ENCODE measurements at places on chromosomes 11 and 22.

DNA sequence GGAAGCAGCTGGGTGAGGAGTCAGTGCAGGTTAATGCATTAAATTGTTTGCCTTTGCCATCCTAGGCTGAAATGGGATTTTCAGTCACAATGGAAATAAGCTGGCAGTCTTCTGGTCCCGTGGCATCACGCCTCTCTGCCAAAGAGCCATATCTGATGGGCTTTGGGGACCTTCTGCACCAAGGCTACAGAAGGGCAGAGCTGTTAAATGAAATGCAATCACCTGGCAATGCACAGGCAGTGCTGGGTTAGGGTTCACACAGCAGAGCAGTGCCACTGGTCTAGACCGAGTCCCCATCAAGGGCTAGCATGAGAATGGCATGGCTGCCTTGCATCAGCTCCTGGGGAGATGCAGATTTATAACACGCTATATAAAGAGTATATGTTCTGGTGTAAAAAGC, 749.2 kb downstream of the NTM start:
- no peak for DNase-seq

- no peak for DNase-seq
These were observed 51.4 kb downstream of the SHISAL1 start for GRCh38 chr22:44261164-44261860.

- DNase-seq: no peak
These were observed 79.7 kb upstream of the CARD18 start for GRCh38 chr11:105219269-105219668.

GRCh38 chr22:19902245-19902715, 39.3 kb upstream of the COMT start:
- no peak for DNase-seq

DNA sequence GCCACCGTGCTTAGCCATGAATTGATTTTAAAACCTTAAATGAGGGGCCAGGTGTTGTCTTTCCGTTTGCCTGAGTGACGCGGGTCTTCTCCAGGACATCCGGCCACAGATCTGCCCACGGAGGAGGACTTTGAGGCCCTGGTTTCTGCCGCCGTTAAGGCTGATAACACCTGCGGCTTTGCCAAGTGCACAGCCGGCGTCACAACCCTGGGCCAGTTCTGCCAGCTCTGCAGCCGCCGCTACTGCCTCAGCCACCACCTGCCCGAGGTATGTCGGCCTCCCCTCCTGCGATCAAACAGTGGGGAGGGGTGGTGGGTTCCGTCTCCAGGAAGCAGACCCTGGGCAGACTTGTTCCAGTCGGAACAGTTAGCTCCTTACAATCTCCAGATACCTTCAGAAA, 34.4 kb downstream of the IGHMBP2 start:
- no peak for DNase-seq

DNA sequence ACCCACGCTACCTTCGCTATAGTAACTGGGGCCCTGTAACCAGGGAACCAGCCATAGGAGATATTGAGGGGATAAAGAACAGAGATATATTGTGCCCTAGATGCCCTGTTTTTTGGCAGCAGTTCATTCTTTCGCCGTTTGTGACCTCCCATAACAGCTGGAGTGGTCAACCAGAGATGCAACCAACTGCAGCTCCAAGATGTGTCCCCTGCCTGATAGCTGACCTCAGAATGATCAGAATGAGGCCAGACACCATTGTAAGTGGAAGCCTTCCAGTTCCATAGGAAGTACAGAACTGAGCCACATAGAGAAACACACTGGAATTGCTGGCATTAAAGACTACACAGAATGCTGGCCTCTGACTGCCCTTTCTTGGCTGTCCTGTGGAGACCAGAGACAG, 39.2 kb downstream of the P4HA3 start:
- no peak for DNase-seq

GRCh38 chr11:116730601-116731000, 42.2 kb downstream of the BUD13 start:
- no peak for DNase-seq

- no peak for DNase-seq
These were observed 58.7 kb downstream of the ZNF280B start for GRCh38 chr22:22449819-22450218.

GRCh38 chr22:24008381-24009226, 2.5 kb upstream of the CABIN1 start:
- DNase-seq: no peak

GRCh38 chr11:71179877-71180605, 72.3 kb downstream of the SHANK2 start:
- no peak for DNase-seq

GRCh38 chr11:46075928-46076327, 45.3 kb downstream of the PHF21A start:
- DNase-seq: no peak

DNA sequence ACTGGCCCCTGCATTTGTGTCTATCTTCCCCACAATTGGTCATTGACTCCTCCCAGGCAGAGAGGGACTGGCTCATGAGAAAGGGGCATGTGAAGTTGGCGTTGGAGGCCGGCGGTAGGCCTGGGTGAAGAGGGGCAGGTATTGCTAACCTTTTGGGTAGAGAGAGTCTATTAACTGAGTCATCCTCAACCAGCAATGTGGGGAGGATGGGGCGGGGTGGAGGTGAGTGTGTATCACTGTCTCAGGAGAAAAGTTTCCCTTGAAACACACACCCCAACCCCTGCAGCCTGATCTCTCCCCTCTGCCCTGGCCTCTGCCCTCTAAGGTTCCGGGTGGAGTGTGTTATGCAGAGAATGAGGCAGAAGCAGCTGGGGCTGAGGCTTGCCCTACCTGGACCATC, 60.1 kb upstream of the PHF21B start:
- DNase-seq: no peak

GRCh38 chr22:22593964-22594656, 35.0 kb upstream of the PRAME start:
- DNase-seq: no peak

DNA sequence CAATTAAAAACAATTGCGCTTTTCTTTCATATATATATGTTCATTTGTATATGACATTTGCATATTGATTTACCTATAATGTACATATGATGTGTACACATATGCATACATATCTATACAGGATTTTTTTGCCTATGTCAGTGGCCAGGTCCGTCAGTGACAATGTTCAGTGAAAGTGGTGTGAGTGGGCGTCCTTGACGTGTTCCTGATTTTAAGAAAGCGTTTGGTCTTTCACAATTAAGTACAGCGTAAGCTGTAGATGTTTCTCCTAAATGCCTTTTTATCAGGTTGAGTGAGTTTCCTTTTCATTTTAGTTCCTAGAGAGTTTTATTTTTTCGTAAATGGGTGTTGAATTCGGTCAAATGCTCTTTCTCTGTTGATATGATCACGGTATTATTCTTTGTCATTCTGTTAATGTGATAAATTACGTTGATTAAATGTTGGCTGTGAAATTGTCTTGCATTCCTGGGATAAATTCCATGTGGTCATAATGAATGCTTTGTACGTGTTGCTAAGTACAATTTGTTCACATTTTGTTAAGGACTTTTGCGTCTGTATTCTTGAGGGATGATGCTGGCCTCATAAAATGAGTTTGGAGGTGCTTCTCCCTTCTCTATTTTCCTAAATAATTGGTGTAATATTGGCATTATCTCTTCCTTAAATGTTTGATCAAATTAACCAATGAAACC, 10.6 kb upstream of the GNB1L start:
- DNase-seq: no peak

GRCh38 chr22:43895986-43896645, 4.3 kb upstream of the PNPLA5 start:
- DNase-seq: no peak

DNA sequence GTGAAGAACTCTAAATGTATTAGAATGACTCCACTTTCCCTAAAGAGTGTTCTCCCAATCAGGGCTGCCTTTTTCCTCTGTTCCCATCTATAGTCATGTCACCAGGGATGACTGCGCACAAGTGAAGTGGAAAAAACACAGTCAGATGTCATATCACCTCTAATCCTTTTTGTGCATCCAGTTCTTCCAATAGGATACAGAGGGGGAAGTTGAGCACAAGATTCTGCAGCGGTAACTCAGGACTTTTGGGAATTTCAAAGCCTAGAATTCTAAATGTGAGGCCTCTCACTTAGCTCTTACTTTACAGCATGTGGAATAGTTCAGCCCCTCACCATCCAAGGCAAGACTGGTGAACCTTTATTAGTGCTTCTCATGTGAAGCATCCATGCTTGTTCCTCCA, 602.6 kb downstream of the NTM start:
- DNase-seq: no peak

DNA sequence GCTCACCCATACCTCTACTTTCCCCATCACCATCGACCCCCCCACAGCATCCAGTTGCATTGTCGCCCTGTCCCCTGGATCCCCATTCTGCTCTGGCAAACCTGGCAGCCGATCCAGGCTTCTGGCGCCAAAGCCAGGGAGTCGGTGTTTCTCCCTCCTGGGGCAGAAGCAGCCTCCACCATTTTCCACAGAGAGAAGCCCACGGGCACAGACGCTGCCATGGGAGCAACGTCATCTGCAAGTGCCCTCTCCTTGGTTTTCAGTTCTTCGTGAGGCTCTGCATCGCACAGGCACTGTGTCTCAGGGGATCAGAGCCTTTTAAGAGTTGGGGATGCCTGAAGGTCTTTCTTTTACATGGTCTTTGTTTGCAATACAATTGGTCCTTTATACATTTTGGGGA, 2.3 kb downstream of the YPEL4 start:
- DNase-seq: no peak

DNA sequence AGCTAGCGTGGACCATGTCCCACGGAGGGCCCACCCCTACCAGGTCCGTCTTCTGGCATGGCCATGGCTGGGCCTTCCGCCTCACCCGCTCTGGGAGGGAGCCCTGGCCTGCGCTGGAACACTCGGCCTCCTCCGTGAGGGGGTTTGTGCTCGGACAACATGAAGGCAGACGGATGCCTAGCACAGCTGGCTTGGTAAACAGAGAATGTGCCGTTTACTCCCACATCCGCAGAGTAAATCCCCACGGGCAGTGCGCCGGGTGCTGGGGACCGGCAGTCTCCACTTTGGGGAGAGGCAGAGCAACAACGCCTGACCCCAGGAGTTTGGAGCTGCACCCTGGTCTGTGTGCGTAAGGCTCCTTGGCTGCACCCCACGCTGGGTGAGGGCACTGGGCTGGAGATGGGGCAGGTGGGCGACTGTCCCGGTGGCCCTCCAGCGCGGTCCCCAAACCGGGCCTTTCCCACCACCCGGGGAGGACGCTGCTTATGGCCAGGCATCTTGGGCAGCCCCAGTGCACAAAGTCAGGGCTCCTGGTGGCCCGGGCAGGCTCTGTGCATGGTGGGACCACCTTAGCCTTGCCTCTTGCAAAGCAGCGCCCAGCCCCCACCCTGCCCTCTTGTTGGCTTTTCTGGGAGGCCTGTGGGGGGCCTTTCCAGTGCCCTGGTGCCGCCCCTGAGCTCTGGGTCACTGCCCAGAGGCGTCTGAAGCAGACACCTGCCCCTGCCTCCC, 30.7 kb upstream of the MUC5AC start:
- no peak for DNase-seq
